ENCODE measurements at places on chromosomes 16 and 17.

- DNase-seq: no peak
Measured at GRCh38 chr17:41415833-41416335, 8.5 kb downstream of the KRT37 start.

DNA sequence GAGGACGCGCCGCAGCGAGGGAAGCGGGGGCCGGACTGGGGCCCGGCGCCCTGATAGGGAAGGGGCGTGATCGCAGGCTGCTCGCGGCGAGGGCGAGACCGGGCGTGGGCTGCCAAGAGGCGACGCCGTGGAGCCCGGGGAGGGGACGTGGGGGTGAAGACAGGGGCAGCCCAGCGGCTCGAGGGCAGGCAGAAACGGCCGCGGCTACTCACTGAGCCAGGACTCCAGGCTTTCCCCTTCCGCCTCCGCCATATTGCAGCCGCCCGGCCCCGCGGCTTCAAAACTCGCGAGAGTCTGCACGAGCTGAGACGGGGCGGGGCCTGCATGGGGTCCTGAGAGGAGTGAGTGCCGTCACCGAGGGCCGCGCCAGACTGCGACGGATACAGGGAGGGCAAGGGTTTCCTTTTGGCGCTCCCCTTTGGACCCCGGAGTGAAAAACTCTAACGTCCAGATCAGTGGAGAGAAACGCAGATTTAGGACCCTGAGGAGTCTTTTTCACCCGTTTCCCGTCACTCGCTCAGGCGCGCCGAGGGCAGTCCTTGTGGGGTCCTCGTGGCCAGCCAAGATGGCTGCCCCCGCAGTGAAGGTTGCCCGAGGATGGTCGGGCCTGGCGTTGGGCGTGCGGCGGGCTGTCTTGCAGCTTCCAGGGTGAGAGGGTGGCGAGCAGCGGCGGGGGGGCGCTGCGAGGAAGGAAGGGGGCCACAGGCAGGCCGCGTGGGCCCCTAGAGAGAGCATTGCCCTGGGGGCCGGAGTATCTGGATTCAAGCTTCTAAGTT, at the start of the genes GGA3 and MRPS7:
Gene GGA3, minus strand, starts transcription at position 271 of the 776 bp plus-strand sequence. Its CDS starts 19 bp downstream, at position 252.
Gene MRPS7, plus strand, starts transcription at position 544 of the 776 bp plus-strand sequence. Its CDS starts 22 bp downstream, at position 566.
- DNase-seq: peak; percentile 90

GRCh38 chr17:82258555-82258954, 14.9 kb downstream of the CSNK1D start:
- DNase-seq: no peak

GRCh38 chr17:74769856-74770497, 6.2 kb downstream of the NAT9 start:
- DNase-seq: no peak

GRCh38 chr17:81733507-81734404, 21.7 kb downstream of the SLC25A10 start:
- DNase-seq: peak; percentile 71

DNA sequence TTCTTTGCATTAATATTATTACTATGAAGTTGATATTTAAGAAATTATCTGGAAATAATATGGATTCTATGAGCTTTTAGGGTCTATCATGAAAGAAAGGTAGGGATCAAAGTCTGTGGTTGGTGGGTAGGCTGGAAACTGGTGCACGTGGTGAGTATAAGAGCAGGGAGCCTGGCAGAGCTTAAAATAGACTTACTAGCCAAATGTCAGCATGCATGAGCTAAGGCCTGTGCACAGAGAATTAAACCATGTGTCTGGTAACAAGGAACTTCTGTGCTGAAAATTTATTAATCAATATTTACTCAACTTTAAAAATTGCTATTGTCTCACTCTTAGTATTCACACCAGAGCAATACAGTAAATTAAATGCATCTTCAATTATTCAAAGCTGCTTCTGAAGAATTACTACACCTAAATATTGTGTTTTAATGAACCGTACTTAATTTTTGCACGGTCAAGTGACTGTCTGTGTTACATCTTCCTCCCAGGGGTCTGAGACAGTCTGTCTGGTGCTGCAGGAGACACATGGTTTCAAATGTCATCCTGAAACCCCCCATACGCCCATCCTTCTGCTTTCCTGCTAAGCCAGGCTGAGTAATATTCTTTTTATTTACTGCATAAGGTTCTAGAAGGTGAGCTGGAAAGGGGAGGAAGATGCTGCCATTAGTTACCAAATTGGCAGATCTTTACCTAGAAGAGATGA, 161.0 kb upstream of the NLRP1 start:
- DNase-seq: no peak

- DNase-seq: no peak
Measured at GRCh38 chr16:55746081-55746480, 86.8 kb downstream of the CES1 start.

DNA sequence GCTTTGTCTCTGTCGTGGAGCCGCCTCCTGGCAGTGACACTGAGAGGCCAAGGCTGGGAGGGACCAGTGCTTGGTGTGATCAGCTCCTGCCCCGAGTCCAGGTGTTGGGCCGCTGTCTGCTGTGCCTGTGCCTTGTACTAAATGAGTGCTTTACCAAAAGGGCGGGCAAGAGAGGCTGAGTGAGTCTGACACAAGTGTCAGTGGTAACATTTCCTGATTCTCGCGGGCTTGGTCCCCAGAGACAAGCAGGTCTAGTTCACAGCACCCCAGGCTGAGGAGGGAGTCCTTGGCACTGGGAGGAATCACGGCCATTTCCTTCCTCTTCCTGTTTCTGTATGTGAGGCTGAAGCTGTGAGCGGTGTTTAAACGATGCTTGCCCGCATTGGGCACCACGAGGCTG, 30.2 kb downstream of the PLD6 start:
- no peak for DNase-seq

GRCh38 chr17:47695429-47696376, 1.7 kb downstream of the TBKBP1 start:
- no peak for DNase-seq

GRCh38 chr17:82551779-82552457, 32.4 kb downstream of the FOXK2 start:
- DNase-seq: no peak

GRCh38 chr17:33322063-33322462, 29.0 kb upstream of the ASIC2 start:
- peak; percentile 12 for DNase-seq

DNA sequence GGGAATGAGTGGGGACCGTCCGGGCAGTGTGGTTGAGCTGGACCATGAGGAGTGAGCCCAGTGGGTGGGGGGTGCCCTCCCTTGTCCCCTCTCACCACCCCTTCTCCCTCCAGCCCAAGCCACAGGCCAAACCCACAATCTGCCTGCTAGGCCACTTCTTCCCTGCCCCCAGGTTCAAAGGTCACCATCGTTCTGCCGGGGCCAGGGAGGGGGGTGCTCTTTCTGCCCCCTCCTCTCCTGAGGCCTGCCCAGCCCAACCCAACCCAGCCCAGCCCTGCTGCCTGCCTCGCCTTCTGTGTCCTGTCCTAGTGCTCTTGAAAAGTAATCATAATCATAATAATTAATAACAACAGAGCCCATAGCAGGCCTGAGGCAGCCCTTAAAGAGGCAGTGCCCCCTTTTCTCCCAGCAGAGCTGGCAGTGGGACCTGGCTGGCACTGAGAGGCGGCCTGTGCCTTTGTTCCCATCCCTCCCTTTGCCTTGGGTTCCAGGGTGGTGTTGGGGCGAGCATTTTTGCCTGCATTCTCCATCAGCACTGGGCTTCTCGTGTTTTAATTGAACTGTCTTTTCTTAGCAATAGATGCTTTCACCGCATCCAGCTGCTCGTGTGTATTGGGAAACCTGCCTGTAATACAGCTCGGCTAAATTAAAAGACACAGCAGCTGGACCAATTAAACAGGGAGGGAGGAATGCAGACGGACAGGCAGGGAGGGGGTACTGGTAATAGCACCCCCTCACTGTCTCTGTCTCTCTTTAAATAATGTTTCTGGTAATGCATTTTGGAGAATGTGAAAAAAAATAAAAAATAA, 46.8 kb downstream of the SREBF1 start:
- no peak for DNase-seq

GRCh38 chr16:53545433-53545832, 42.4 kb upstream of the AKTIP start:
- DNase-seq: no peak

GRCh38 chr16:48366165-48367093, 18.8 kb downstream of the SIAH1 start:
- peak; percentile 42 for DNase-seq

Data from pons (tissue), 1 donor.